ENCODE measurements at places on chromosomes 16 and 17.

DNA sequence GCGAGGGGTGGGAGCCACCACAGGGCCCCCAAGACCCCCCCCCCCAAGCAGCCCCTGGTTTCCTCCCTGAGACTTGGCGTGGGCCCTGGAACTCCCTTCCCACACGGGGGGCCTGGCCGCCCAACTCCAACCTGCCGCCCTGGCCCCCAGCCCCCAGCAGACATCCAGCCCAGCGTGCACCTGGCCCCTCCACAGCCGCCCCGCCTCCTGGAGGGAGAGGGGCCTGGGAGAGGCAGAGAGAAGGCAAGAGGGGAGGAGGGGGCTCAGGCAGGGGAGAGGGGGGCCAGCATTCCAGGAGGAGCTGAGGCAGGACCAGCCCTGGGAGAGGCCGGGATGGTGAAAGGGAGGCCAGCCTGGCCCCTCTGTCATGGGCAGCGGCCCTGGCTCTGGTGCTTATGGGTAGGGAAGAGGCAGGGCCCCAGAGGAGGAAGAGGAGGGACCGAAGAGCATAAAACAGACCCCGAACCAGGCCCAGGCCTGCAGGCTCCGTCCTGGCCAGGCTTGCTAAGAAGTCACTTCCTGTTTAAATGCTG, 16.7 kb downstream of the IL34 start:
- no peak for DNase-seq

- no peak for DNase-seq
These were observed 18.3 kb downstream of the NUP93 start for GRCh38 chr16:56748191-56748590.

GRCh38 chr16:75758215-75758614, 31.9 kb upstream of the CPHXL start:
- DNase-seq = no peak

- no peak for DNase-seq
These were observed 63.6 kb downstream of the SMG6 start for GRCh38 chr17:2239882-2240430.

DNA sequence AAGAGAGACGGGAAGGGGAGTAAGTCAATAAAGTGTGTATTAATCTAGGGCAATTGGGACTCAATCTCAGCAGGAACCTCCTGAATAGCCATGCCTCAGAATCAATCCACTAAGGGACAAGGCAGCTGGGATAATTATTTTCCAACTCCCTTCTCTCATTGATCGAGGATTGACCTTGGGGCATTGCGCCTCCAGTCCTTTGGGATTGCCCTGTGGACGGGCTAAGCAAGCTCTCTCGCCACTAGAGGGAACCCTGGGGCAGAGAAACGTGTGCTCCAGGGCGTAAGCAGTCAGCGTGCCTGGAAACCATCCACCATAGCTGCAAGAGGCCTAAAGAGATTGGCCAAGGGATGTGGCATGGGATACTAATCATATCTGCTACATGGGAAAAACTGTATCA, 53.9 kb upstream of the ERCC4 start:
- DNase-seq = peak; percentile 50

- no peak for DNase-seq
These were observed 13.4 kb downstream of the NATD1 start for GRCh38 chr17:21239680-21240368.

- DNase-seq = no peak
These were observed 235.1 kb downstream of the ZNF423 start for GRCh38 chr16:49620869-49621240.

DNA sequence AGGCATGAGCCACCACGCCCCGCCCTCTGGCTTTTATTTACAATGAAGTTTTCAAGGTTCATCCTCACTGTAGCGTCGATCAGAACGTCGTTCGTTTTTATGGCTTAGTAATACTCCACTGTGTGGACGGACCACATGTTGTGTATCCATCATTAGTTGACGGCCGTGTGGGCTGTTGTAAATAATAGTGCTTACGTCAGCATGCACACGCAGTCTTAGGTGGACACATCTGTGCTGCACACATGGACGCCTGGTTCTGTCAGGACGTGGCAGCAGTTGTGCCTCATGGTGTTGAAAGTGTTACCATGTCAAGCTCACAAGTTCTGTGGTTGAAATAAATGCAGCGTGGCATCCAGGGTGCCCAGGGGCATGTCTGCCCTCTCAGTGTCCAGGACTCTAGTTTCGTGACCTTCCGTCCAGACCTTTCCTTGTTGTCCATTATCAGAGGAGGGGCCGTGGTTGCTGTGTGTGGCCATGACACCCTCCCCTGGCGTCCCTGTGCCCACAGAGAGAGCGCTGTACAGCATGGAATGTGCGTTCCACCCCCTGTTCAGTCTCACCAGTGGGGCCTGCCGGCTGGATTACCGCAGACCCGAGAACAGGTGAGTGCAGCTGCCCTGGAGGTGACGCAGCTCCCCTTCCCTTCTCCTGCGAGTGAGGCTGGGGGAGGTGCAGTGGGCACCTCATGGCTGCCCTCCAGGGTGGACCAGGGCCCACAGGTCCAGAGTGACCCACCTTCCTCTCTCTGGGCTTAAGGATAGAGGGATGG, 22.3 kb downstream of the TCF25 start:
- no peak for DNase-seq

GRCh38 chr16:74268372-74268782, 28.2 kb upstream of the PSMD7 start:
- DNase-seq = no peak

DNA sequence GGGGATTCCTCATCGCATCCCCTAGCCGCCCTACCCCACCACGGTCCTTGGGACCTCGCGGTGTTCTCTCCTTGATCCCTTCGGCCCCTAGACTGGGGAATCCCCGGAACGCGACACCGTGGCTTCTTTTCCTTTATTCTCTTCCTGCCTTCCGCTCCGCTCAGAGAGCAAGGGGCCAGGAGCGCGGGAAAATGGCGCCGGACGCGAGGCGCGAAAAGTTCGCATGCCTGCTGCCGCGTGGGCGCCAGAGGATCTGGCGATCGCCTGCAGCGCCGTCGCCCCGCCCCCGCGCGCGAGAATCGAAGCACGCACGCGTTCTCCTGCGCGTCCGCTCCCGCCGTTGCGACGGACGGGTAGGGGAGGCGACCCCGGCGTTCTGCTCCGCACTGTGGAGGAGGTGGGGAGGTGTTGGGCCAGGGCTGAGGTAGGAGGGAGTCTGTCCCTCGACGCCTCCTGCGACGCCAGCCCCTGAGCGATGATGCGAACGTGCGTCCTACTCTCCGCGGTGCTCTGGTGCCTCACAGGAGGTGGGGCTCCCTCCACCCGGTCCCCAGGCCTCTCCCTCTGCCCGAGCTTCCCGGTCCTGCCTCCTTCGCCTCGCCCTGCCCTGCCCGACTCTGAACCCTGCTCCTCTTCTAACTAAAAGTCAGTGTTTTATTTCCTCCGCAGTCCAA, at the start of gene ZPBP2:
ZPBP2 (plus strand) TSS at position 323 of the 674 bp plus-strand sequence; CDS start at position 476, 153 bp downstream.
- DNase-seq = no peak

DNA sequence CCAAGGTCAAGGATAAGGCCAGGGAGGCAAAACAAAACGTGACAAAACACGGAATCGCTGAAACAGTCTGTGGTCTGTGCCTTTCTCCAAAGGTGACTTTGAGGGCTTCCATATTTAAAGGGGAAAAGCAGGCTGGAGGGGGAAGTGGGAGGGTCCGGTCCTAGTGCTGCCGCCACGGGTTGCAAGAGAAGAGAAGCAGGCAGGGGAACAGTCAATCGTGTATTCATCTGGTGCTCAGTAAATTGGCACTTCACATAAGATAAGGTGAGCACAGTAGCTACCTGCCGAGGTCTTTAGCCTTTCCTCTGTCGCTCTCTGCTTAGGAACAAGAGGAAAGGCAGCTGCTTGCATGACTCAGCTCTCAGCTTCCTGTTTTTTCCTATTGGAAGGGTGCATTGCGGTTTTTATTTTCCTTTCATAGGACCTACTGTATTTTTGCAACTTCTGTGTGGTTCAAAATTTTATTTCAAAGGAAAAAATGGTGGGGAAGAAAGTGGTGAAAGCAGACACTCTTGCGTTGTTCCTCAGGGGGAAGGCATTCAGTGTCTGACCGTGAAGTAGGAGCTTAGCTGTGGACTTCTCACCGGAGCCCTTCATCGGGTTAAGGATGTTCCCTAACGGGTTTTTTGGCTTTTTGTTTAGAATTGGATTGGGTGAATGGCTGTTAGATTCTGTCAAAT, 7.1 kb upstream of the LGALS3BP start:
- DNase-seq = no peak

- DNase-seq = no peak
These were observed 49.4 kb downstream of the TNFRSF13B start for GRCh38 chr17:16922386-16923096.

GRCh38 chr17:46783031-46783593, 35.4 kb downstream of the WNT3 start:
- DNase-seq = no peak

DNA sequence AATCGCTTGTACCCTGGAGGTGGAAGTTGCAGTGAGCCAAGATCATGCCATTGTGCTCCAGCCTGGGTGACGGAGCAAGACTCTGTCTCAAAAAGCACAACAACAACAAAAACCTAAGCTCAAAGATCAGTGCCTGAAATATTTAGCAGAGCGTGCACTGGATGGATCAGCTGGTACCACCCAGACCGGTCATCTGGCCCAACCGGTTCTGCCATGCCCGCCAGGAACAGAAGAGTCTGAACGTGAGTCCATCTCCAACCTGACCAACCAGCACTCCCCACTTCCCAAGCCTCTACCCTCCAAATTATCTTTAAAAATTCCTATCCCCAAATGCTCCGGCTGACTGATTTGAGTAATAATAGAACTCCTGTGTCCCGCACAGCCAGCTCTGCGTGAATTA, 1.5 kb upstream of the UQCC4 start:
- no peak for DNase-seq

- no peak for DNase-seq
These were observed 40.1 kb upstream of the RHOT1 start for GRCh38 chr17:32102172-32102571.

DNA sequence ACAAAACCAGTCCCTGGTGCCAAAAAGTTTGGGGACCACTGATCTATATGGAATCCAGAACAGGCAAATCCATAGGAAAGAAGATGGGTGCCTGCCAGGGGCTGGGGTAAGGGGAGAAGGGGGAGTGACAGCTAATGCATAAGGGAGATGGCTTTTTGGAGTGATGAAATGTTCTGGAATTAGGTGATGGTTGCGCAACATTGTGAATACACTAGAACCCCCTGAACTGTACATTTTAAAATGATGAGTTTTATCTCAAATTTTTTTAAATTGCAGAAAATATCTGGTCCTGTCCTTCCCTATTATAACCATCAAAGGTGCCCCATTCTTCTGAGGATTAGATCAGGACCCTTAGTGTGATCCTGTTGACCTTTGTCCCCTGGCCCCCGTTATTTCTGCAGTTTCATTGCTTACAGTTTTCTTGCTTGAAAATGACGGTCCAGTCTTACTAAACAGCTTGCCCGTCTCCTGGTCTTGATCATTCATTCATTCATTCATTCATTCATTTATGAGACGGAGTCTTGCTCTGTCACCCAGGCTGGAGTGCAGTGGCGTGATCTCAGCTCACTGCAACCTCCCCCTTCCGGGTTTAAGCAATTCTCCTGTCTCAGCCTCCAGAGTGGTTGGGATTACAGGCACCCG, 4.6 kb downstream of the BCO1 start:
- no peak for DNase-seq

DNA sequence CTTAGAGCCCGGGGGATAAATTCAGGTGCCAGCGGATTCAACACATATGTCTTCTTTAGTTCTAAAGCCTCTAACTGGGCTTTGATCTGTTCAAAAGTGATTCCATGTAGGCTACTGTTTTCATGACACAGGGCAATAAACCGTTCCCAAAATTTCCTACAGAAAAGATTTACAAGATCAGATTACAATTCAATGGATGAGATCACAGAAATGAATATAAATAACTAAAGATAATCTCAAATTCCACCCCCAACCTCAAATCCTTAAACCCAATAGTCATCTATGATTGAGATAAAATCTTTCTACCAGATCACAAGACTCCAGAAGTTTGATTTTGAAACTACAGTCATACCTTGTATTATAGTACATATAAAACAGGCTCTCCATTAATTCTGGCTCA, 84.3 kb downstream of the CACNG1 start:
- DNase-seq = no peak

DNA sequence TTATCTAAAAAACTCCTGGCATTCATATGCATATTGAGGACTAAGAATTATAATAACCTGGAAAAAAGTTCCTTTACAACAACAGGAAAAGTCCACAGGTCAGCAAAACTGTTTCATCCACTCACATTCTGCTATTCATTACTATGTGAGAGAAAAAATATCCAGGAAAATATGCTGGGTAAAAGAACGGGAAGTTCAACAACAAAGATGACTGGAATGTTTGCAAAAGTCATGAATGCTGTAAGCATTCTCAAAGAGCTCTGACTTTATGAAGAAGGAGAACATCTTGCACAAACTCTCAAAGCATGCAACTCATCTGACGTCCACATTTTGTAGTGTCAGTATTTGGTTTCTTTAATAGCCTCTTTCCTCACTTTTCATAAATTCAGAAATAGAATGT, 56.9 kb upstream of the ALDH3A1 start:
- DNase-seq = no peak

GRCh38 chr17:15942207-15942833, 2.6 kb upstream of the ADORA2B start:
- DNase-seq = no peak

DNA sequence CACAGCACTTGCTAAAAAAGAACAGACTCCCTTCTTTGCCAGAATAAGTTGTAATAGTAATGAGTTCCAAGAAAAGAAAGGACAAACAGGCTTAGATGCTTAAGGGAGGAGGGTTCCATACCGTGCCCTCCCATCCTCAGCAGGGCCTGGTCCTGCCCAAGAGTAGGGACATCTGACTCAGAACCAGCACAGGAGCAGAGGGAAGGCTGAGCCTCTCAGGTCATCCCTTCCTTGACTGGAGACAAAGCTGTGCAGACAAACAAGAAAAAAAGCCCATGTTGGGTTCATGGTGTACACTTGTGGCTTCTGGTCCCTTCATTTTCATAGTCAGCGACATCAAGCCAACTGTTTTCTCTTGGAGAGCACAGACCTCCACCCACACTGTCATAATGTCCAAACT, 44.2 kb upstream of the NDRG4 start:
- DNase-seq = no peak

GRCh38 chr17:79814974-79815835, 18.3 kb upstream of the CBX8 start:
- DNase-seq = no peak

DNA sequence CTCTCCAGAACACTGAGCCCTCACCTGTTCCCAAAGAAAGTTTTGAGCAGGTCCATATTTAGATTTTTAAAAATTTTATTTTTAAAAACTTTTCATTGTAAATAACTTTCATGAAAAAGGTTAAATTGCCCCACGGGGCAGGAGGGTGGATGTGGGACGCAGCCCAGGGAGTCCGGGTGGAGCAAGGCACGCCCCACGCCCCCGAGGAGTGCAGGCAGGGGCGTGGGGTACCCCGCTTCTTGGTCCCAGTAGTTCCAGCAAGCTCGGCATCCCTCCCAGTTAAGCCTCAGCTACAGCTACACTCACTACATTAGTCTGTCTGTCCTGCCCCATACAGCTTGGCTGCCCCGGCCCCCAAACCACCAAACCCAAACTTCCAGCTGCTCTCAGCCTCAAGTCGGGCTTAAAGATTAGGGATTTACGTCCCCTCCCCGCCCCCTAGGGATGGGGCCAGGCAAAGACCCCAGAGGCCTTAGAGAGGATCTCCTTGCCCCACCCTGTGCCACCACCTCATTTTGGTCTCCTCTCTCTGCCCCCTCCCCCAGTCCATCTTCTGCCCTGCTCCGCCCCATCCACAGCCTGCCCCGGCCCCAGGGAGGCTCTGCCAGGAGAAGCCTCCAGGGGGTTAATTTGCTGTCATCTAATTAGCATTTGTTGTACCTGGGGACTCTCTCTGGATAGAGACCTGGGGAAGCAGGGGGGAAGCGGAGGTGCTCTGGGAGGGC, 4.6 kb downstream of the FOXJ1 start:
- DNase-seq = peak; percentile 66
